ENCODE measurements at places on chromosomes 7 and 10. TPM values are rescaled to one million over a fixed set of nuclear protein-coding genes. Genes with fewer than 3 reads are reported as not detected.

The FOXL3 gene
- not detected for total RNA-seq

The RNLS gene
- not detected for total RNA-seq

The OPN1SW gene
- not detected for total RNA-seq

The TMEM140 gene
- 2.2 TPM for total RNA-seq

The ELN gene
- not detected for total RNA-seq

The SLC25A40 gene
- total RNA-seq, result 31.2 TPM

The COL1A2 gene
- 4,473 TPM for total RNA-seq

The NPSR1 gene
- total RNA-seq, result not detected

The NPC1L1 gene
- not detected for total RNA-seq
